ENCODE measurements at places on chromosomes 12 and 14.

- H3K36me3 ChIP-seq: no peaks in the 10 kb centered on the region
- H3K4me3 ChIP-seq: no peak overlapping the region
- H3K4me1 ChIP-seq: no peaks in the 10 kb centered on the region
- no peak for DNase-seq
Measured at GRCh38 chr14:51743588-51744000, 91.9 kb downstream of the FRMD6 start.

GRCh38 chr12:70338531-70338930, 27.6 kb upstream of the KCNMB4 start:
- H3K27me3 ChIP-seq: no peaks in the 10 kb centered on the region
- H3K36me3 ChIP-seq: peaks cover 12% of the 10 kb centered on the region
- no peak overlapping the region for H3K4me3 ChIP-seq
- H3K4me1 ChIP-seq: no peaks in the 10 kb centered on the region
- DNase-seq: no peak

- no peak overlapping the region for H3K4me3 ChIP-seq
- H3K27me3 ChIP-seq: no peaks in the 10 kb centered on the region
- H3K36me3 ChIP-seq: no peaks in the 10 kb centered on the region
- no peak overlapping the region for H3K27ac ChIP-seq
Measured at GRCh38 chr12:46933947-46934346, 108.2 kb upstream of the SLC38A4 start.

GRCh38 chr12:41521872-41522379, 333.8 kb downstream of the PDZRN4 start:
- H3K36me3 ChIP-seq: no peaks in the 10 kb centered on the region
- no peak overlapping the region for H3K4me3 ChIP-seq
- no peak overlapping the region for H3K27ac ChIP-seq

GRCh38 chr12:71763677-71764379, 9.2 kb downstream of the RAB21 start:
- no peaks in the 10 kb centered on the region for H3K27me3 ChIP-seq
- no peak for DNase-seq
- H3K4me1 ChIP-seq: no peaks in the 10 kb centered on the region
- H3K27ac ChIP-seq: no peak overlapping the region

- H3K27me3 ChIP-seq: no peaks in the 10 kb centered on the region
- no peak overlapping the region for H3K27ac ChIP-seq
- H3K4me3 ChIP-seq: no peak overlapping the region
- DNase-seq: no peak
- no peaks in the 10 kb centered on the region for H3K4me1 ChIP-seq
- no peaks in the 10 kb centered on the region for H3K36me3 ChIP-seq
Measured at GRCh38 chr14:99318091-99318958, 46.3 kb upstream of the BCL11B start.

DNA sequence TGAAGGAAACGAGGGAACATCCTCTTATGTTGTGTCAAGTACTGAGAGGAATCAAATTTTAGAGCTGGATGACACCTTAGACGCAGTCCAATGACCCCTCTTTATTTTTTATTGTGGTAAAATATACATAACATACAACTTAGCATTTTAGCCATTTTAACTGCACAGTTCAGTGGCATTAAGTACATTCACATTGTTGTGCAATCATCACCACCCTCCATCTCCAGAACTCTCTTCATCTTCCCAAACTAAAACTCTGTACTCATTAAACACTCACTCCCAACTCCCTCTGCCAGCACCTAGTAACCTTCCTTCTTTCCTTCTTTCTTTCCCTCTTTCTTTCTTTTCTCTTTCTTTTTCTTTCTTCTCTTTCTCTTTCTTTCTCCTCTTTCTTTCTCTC, 97.2 kb upstream of the SLC24A4 start:
- H3K4me3 ChIP-seq: no peak overlapping the region
- no peaks in the 10 kb centered on the region for H3K36me3 ChIP-seq
- H3K4me1 ChIP-seq: no peaks in the 10 kb centered on the region
- no peaks in the 10 kb centered on the region for H3K27me3 ChIP-seq
- no peak overlapping the region for H3K27ac ChIP-seq

All from spinal cord (tissue), 10 donors.